Stimulated activated CD4-positive, alpha-beta T cell treated with anti-CD3 and anti-CD28 coated beads, Interleukin-12 subunit alpha, Interleukin-12 subunit beta, amount 100 ng/mL, for 48 hours (primary cell): ENCODE measurements at places on chromosomes 16 and 17.

- no peak for DNase-seq
Measured at GRCh38 chr16:75535211-75535843, 581 bp downstream of the CHST5 start.

- DNase-seq: no peak
Measured at GRCh38 chr16:49855822-49856671, at the start of gene ZNF423. TSS of gene ZNF423 (minus strand) at chr16:49856112. CDS start at chr16:49855774, 338 bp downstream.

DNA sequence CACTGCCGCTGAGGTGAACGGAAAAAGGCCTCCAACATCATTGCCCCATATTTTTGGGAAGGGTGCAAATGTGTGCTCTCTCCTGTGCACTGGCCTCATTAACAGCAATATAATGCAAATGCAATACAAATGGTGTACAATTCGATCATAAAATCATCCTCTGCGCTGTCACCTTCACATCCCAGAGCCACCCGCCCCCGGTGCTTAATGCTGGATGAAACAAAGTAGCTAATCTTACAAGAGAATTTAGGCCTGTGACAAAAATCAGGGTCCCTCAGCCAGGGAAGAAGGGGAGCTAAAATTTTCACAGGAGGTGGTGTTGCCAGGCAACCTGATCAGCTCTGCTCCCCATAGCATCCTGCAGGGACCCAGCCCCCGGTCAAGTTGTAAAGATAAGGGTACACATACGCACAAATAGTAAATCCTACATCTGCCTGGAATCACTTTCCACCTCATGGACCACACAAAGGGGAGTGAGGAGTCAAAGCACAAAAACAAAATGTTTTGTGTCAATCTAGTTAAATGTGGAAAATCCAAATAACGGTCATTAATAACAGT lies 3.0 kb downstream of the TBC1D16 start:
- no peak for DNase-seq

- no peak for DNase-seq
Measured at GRCh38 chr16:55021595-55022475, 91.2 kb downstream of the IRX5 start.

DNA sequence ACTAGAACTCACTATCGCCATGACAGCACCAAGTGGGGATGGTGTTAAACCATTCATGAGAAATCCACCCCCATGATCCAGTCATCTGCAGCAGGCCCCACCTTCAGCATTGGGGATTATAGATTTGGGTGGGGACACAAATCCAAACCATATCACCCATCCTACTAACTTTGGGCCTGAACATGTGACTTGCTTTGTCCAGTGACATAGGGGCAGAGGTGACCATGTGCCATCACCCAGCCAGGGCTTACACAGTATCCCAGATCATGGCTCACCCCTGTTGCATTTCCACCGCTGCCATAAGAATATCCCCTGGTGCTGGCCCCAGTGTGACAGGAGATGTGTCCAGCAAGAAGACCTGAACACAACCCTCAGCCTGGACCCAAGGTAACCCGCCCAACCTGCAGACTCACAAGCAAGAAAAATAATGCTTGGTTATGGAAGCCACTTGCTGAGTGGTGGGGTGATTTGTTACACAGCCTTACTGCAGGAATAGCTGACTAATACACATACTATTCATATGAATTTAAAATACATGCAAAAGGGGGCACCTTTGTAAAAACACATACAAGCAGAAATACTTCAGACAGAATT lies 130.9 kb downstream of the GSG1L start:
- no peak for DNase-seq

GRCh38 chr17:14165616-14166015 lies 71.0 kb downstream of the CDRT15 start:
- no peak for DNase-seq

- no peak for DNase-seq
Measured at GRCh38 chr16:3497771-3498170, 2.5 kb upstream of the C16orf90 start.

DNA sequence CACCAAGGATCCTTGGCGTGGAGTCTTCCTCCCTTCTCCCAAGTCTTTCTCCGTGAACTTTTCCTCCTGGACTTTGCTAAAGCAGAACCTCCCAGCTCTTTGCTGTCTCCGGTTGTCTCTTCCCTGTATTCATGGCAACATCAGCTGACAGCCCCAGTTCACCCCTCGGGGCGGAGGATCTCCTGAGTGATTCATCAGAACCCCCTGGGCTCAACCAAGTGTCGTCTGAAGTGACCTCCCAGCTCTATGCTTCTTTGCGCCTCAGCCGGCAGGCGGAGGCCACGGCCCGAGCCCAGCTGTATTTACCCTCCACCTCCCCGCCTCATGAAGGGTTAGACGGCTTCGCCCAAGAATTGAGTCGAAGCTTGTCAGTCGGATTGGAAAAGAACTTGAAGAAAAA lies 943 bp downstream of the CNTROB start:
- peak; percentile 12 for DNase-seq

DNA sequence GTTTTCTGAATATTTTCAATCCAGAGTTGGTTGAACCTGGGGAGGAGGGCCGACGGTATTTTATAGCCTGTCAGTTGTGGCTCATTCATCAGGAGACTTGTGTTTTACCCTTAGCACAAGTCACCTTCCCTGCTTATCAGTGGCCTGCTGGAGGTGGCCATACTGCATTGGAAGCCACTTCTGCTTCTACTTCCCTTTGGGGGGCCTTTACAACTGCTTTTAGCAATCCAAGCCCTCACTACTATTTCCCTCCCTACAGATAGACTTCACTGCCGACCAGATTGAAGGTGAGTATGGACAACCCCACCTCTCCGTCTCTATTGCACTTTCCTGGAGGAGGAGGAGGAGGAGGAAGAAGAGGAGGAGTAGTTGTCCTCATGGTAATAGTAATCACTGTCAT lies 4.4 kb downstream of the MYL4 start:
- no peak for DNase-seq

DNA sequence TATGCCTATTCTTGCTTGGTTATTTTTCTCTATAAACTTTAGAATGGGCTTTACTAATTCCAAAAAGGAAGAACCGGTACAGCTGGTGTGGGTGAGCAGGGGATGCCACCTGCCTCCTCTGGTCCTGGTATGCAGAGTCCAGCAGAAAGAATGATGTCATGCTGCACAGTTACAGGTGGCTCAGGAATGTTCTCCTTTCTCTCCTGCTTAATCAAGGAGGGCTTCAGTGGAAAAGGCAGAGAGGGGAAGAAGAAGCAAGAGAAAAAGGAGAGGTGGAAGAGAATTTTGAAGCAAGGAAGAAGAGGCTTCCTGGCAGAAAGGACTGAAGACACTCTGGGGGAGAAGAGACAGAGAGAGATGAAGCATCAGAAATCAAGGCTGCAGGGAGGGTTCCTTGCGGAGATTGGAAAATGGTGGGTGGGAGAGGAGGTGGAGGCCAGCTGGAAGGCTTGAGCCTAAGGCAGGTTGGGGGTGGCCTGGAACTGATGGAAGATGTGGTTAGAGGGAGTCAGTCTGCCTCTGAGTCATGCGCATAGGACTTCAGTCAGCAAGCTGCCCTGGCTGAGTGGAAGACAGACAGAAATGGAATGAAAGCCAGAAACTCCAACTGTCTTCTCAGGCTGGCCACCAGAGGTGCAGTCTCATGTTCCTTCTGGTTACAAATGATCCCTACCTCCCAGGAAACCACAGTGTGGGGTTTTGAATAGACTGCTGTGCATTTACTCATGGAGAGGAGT lies 64.6 kb upstream of the CRHR1 start:
- DNase-seq: no peak

DNA sequence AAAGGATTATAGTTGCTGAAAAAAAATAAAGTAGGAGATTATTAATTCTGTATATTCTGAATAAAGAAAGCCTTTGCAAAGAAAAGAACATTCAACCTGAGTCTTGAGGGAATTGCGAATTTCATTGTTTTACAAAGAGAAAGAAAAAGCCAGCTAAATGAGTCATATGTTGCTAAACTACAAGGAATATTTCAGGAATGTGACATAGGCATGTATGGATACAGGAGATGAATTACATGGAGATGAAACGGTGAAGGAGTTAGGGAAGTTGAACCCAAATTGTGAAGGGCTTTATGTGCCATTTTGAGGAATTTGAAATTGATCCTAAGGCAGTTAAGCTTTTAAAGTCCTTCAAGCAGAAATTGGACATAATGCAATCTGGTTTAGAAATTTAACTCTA lies 177.3 kb upstream of the RBL2 start:
- no peak for DNase-seq

DNA sequence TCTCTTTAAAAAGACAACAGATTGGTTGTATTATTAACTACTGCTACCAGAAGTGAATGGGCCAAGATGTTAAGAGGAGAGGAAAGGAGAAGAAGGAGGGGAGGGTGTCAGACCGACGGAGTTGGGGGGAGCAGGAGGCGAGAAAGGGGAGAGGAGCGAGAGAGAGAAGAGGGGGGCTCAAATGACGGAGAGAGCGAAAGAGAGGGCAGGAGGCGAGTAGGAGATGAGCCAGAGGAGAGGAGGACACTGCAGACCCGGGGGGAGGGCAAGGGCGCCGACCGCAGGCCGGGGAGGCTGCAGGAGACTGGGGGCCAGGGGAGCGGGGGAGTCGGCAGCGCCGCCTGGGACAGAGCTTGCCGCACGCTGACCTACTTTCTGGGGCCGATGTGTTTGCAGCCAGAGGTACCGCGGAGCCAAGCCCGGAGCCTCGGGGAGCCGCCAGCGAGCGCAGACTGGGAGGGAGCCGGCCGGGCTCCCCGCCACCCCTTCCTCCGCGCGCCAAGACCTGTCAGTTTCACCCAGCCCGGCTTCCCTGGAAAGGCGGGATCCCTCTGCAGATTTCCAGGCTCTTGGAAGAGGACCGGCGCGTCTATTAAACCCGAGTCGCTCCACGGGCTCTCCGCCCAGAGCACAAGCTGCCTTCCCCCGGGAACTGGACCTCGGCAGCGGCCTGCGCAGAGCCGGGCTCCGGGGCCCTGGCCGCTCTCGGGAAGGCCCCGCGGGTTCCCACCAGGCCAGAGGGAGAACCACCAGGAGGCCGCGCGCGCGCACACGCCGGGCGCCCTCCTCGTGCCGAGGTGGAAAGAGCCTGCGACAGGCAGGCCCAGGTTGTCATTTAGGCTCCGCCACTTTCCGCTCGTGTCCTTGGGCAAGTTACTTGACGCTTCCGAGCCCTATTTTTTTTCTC lies 74.6 kb downstream of the CMC2 start:
- DNase-seq: no peak

DNA sequence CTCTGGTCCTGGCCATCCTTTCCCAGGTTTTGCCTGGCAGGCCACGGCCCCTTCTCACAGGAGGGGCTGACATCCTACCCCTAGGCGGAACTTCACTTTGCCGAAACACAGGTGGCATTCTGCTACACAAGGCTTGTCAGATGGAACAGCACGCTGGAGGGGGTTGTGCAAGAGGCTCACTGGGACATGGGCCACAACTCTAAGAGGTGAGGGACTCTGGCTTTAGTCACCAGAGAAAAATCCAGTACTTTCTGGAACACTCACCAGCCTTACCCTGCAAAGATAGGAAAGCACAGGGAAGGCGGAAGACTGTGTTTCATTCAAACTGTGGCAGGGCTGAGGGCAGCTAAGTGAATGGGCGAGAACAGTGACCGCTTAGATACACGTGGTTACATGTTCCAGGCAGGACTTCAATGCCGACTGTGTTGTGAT lies 18.3 kb downstream of the CDC42EP4 start:
- DNase-seq: no peak

GRCh38 chr17:42518755-42519545 lies 17.1 kb upstream of the NAGLU start:
- DNase-seq: no peak

DNA sequence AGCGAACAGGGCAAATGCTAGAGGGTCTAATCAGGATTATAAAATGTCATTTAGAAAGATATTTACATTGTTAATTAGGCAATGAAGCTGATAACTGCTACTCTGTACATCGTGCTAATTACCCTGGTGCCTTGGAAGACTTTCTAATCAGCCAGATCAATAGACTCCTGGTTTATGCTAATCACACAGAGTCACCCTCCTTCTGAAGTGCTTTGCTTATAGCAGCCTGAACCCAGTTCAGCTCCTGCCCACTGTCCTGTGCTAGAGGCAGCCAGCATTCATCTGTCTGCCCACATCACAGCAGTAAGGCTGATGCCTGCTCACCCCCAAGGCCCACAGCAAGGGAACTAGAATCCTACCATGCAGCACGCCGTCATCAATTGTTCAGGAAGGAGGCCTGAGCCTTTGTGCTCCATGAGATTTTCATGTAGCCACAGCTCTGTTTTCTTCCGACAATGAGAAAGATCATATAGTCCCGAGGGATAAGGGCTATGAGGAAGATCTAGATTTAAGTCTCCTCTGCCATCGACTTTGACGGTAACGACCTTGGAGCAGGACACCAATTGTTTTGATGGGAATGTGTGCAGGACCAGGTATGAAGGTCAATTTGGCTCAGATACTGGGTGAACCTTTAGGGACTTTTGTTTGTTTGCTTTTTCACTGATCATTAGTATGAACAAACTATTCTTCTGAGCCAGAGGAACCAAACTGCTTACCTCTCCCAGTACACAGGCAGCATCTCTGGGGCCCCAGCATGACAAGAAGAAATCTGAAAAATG lies 12.5 kb upstream of the LYRM9 start:
- no peak for DNase-seq

GRCh38 chr17:42050393-42051012 lies at the start of gene C17orf113:
TSS of gene C17orf113 (minus strand) at chr17:42050601. CDS start at chr17:42043376, 7,225 bp downstream.
- DNase-seq: no peak

DNA sequence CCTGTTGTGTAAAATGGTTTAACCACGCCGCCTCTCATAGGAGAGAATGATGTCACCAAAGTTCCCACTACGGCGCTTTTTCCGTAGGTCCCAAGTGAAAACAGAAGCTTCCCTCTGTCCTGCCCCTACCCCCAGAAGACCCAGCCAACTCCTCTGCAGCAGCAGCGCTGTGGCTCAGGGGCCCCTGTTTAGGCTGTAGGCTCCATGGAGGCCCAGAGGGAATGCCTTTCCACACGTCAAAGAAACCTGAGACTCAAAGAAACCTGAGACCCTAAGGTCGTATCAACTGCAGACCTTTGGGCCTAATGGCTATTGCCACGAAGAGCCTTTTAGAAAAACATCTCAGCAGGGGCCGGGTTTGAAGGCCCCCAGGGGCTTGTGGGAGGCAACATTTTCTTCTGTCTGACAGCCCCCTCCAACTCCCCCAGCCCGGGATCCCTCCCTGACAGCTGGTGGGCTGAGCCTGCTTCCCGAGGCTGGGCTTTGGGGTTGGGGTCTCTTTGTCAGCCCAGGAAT lies 43.1 kb upstream of the MEAK7 start:
- no peak for DNase-seq

- no peak for DNase-seq
Measured at GRCh38 chr16:80500961-80501525, 39.8 kb upstream of the DYNLRB2 start.

DNA sequence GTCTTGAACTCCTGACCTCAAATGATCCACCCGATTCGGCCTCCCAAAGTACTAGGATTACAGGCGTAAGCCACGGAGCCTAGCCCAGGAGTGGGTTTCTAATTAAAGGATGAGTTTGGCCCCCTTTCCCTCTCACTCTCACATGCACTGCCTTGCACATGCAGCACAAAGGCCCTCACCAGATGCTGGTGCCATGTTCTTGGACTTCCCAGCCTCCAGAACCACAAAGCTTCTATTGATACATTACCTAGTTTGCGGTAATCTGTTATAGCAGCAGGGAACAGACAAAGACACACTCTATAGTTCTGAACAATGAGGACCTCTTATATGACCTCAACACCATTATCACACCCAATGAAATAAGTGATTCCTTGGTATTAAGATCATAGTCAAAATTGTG lies 17.9 kb upstream of the ITGAD start:
- DNase-seq: no peak
